Daoy (cell line): ENCODE measurements at places on chromosomes 1 and 21.
A peak's percentile ranks its signal among the peaks of the same experiment; 100 is the strongest.

DNA sequence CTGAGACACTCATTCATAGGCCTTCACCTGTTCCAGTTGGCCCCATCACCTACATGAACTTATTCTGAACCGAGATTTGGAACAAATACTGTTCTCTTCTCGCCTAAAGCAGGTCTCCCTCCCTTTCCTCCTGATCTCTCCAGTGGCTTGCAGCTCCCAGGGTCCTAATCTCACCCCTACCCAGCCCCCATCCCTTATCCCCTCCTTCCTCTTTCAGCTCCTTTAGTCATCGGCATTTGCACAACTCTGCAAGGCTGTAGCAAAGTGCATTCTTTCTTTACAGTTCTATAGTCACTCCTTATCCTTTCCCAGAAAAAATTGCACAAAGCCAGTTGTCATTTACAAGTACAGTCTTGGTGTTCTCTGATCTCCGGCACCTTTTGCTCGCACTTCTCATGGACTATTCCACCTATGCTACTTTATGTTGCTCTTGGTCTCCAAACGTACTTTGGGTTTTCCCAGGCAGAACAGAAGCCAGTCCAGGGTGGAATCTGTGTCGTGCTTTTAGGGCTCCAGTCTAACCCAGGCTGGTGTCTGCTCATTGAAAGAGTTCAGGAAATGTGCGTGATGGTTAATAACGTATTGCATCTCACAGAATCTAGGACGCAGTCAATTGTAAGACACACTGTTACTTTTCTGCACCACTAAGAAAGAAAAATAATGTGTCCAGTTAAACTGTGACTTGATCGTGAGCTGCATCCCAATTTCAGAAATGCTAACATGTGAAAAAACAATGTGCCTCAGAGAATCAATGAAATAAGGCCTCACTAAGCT is 965 bp downstream of the ABCA4 start:
- DNase-seq: no peak

DNA sequence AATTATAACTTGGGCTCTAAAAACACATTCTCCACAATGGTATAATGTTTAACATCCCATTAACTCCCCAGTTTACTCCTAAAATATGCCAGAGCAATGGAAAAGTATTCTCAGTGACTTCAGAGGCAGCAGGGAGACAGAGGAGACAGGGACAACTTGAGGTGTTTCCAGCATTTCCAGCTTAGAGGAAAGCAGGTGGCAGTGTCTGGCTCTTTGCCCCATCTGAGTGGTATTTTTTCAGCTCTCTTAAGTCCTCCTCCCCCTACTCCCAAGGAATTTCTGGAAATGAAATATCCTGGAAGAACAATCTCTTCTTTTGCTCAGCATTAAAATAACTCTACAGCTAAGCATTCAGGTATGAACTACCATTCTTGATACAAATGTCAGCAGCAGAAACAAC is 10.8 kb upstream of the ERMAP start:
- no peak for DNase-seq

- peak; percentile 93 for DNase-seq
Observed at GRCh38 chr1:224498574-224499170, 64.1 kb upstream of the WDR26 start.

DNA sequence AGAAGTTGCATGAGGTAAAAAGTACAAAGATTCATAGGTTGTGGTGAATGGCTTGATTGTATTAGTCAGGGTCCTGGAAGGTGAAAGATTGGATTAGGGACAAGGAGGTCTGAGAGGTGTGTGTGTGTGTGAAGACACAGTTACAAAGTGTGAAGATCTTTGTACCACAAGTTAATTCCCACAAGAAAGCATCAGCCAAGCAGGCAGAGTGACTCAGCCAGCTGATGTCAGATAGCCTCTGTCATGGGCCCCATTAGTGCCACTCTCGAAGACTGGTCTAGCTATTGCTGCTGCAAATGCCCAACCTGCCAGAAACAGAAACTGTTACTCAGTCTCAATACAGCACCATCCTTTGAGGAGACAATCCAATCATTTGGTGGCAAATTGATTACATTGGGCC is 96.5 kb downstream of the DTL start:
- peak; percentile 34 for DNase-seq

- no peak for DNase-seq
Observed at GRCh38 chr1:212879947-212880690, 22.0 kb downstream of the FLVCR1 start.
